ENCODE measurements at places on chromosomes 2 and 18.

DNA sequence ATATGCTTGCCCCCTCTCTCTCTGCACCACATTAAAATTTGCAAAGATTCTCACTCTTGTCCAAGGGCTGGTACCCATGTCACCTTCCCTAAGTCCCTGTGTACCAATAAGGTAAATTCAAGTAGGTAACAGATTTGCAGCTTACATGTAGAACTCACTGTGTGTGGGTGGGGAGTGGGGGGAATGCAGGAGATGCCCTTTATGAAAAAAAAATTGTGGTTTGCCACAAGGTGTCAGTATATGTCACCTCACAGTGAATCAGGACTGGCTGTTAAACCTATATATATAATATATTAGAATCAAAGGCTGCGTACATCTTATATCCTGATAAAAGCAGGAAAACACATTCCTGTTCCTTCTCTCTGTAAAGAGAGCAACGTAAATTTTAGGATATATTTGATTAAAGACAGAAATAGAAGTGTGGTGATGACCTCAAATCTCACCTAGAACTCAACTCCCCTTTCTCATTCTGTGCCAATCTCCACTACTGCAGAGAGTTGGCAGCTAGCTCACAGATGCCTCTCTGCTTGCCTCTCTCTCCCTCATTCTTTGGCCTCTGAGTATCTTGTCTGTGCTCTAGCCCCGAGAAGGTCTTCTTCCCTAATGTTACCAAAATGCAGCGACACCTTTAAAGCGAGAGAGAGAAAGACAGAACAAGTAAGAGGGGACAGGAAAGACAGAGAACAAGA is 536 bp downstream of the XDH start:
- DNase-seq, result peak; percentile 40

GRCh38 chr2:163775304-163775703 is 39.5 kb upstream of the FIGN start:
- DNase-seq, result no peak

DNA sequence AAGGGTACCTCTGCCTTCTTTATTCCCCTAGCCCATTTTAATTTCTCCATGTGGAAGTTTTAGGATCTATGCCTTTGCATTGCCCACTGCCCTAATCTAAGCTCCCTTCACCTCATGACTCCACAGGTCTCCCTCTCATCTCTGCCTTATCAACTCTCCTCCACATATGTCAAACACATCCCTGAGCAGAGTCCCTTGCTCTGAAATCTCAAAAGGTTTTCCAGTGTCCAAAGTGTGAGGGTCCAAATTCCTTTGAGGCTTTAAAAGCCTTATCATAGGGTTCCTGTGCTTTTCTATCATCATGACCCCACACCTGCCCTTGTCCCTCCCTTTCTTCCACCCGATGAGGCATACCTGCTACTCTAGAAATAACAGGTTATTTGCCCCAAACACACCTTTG is 38.6 kb downstream of the SLC4A1AP start:
- no peak for DNase-seq

GRCh38 chr2:148561389-148561788 is 83.2 kb upstream of the EPC2 start:
- DNase-seq, result no peak

DNA sequence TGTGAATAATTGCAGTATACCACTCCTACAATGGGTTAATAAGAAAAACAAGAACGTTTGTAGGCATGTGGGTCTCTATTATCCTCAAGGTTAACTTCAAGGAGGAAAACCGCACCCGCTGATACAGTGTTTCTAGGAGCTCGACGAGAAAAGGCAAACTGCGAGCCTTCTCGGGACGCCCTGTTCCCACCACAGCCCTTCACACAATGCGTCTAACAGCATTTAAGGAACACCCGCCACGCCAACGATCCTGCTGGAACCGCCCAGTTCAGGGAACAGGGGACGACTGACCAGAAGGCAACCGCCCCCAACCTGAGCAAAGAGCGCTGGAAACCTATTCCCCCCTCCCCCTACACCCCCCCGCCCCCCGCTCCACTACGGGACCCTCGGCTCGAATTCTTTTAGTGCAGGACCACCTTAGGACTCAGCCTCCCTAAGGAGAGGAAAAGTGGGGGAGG is 710 bp upstream of the TMSB10 start:
- DNase-seq, result no peak

- no peak for DNase-seq
Measured at GRCh38 chr2:67824186-67824585, 238.6 kb downstream of the C1D start.

- DNase-seq, result no peak
Measured at GRCh38 chr18:38025433-38026038, 459.9 kb upstream of the CELF4 start.

DNA sequence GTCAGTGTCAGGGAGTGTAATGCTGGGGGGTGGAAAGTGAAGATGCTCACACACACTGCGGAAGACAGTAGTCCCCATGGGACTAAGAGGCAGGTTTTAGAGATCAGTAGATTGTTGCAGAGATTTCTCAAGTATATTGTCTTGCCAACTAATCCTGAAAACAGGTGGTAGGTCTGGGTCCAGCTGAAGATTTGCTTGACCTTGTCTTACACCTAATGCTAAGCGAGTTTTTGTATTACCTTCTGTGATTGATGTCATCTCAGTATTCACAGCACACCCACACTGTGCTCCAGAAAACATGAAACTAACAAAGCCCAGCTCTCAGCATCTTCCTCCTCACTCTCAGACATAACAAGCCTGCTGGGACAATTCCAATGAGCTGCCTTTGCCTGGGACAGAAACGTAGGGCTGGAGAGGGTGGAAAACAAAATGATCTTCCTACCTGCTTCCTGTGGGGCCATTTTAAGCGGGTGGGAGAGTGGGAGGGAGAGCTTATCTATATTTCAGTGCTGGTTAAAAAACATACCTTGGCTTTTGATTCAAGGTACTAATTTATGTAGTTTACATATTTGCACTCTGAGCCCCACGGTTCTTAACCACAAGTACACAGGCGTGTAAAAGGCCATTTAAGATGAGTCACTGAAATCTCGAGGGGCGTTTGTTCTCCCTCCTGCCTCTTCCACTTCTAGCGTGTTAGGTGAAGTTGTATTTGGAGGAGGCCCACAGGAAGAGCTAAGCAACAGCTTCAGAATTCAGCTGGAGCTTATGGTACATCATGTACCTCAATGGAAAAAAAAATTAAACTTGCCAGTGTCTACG is 23.1 kb upstream of the RBMS1 start:
- no peak for DNase-seq

- DNase-seq, result no peak
Measured at GRCh38 chr2:46589356-46589755, 110.0 kb downstream of the TMEM247 start.

GRCh38 chr2:205967391-205968075 is 118.4 kb downstream of the INO80D start:
- no peak for DNase-seq

- DNase-seq, result no peak
Measured at GRCh38 chr2:60505880-60506260, 47.6 kb downstream of the BCL11A start.

GRCh38 chr2:74724496-74724895 is 70.4 kb downstream of the SEMA4F start:
- no peak for DNase-seq

DNA sequence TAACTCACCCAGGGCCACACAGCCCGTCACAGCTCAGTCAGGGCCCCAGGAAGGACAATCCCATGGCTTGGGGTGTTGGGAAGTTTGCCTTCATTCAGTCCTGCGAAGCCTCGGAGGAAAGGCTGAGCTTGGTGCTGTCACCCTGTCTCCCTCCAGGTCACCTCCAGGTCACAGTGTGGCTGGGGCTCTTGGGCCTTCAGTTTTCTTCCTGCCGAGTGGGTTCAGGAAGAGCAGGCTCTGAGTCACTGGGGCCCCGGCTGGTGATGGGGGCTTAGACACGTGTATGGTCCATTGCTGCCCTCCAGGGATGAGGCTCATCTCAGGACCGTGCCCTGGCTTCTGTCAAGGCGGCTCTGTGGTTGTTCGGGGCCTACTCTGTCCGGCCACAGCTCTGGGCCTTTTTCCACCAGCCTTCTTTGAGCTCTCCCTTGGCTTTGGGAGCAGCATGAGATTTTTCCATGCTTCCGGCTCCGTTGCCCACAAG is 118.6 kb downstream of the INHBB start:
- DNase-seq, result no peak

GRCh38 chr2:222504191-222504590 is 79.8 kb downstream of the SGPP2 start:
- no peak for DNase-seq

- DNase-seq, result peak; percentile 13
Measured at GRCh38 chr2:233556881-233557736, 9.5 kb downstream of the USP40 start.

DNA sequence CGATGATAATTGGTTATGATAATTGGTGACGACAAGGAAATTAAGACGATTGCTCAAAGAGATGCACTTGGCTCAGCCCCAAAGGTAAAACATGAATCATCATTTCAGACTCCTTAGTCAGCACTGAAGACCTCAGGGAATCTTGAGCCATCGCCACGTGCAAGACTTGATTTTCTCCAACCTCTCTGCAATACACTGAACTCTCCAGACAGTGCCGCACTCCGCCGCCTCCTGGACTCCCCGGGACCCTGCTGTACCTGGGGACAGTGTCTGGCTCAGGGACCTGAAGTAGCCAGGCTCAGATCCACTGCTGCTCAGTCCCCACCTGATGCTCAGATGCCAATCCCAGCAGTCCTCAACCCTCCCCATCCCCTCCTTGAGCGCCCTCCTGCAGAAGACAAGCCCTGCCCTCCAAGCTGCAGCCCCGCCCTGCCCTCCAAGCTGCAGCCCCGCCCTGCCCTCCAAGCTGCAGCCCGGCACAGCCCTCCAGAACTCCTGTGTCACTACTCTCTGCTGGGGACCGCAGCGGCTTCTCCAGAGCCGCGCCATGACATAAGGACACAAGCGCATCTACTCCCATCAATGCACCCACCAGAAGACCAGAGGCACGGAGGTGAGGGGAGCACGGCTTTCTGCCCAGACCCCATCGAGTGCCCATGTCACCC is 1.1 kb downstream of the TMEM18 start:
- no peak for DNase-seq

- no peak for DNase-seq
Measured at GRCh38 chr18:75777630-75778029, 350.1 kb upstream of the SMIM21 start.

- no peak for DNase-seq
Measured at GRCh38 chr2:166060191-166060590, 67.6 kb downstream of the SCN1A start.

DNA sequence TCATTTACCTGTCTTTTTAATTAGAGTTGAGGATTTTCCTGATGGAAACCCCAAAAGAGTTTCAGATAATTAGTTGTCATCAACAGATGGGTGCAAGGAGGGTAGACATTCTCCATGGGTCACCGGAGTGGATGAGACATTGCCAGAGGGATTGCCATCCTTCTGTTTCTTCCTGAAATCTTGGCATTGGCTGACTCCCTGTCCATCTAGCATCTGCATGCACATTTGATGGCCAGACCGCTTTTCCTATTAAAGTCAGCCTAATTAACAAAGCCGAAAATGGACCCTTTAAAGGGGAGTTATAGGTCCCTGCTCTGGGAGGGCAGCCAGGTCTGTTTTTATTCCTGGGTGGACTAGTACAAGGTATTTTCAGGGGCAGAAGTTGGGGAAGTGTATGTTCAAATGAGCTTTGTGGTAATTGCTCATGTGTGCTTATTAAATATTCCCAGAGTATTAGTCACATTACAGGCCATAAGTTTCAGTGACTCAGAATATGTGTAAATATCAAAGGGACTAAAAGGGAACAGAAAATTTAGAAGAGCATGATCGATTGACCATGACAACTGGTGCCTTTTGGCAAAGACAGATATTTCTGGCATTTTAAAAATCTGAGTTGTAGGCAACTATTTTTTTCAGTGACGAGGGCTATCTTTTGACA is 209.8 kb downstream of the PHLPP1 start:
- DNase-seq, result no peak

DNA sequence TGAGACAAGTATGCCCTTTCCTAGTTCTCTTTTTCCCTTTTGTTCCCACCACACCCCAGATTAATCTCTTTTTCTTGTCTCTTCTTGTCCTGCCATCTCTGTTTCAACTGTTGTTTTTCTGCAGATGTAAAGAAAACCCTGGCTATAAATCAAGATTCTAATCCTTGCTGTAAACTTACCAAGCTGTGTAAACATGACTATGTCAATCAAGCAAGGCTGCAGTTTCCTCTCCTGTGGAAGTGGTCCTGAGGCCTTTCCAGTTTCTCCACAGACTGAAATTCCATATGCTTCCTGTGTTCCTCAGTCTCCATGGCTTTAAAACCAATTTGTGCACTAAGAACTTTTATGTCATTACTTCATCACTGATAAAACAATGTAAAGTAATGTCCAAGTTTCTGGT is 288.8 kb upstream of the PIK3C3 start:
- DNase-seq, result no peak

GRCh38 chr2:238425979-238426567 is 654 bp upstream of the ASB1 start:
- DNase-seq, result no peak

GRCh38 chr2:79039944-79040343 is 14.4 kb downstream of the REG3G start:
- DNase-seq, result no peak

DNA sequence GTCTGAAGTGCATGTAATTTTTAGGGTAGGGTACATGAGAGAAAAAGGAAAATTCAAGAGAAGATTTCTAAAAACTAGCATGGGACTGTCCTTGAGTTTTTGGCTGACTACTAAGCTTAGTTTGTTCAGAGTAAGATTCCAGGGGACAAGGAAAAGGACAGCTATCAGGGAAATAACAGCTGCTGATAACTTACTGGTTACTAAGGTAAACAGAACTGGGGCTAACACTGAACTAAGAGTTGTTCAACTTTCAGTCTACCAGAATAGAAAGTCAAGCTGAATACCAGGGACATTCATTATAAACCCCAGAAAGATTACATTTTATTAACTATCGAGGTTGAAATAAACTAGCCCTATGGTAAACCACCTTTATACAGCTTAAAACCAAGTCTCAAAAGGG is 261.8 kb upstream of the CYRIA start:
- DNase-seq, result no peak

- DNase-seq, result no peak
Measured at GRCh38 chr2:181527058-181527457, 69.9 kb downstream of the ITGA4 start.

DNA sequence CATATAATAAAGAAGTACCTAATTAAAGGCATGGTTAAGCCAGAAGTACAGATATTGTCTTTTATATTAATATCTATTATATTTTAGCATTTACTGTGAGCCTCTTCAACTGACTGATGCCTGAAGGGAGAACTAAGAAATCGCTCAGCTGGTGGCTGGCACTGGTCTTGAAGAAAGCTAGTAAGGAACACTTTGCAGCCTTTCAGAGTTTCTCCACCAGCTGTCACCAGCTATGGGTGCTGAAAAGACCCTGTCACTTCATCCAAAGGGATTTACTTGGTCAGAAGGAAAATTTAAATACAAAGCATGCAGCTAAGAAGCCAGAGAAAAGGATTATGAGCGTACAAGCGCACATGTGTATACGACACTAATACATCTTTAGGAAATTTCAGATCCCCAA is 525.9 kb downstream of the TMEM182 start:
- no peak for DNase-seq
